ENCODE measurements at places on chromosomes 3 and 15.

GRCh38 chr3:30894521-30895251 lies at the start of gene GADL1:
TSS of gene GADL1 (minus strand) at chr3:30894661. CDS start at chr3:30894614, 47 bp downstream.
- DNase-seq, result no peak

DNA sequence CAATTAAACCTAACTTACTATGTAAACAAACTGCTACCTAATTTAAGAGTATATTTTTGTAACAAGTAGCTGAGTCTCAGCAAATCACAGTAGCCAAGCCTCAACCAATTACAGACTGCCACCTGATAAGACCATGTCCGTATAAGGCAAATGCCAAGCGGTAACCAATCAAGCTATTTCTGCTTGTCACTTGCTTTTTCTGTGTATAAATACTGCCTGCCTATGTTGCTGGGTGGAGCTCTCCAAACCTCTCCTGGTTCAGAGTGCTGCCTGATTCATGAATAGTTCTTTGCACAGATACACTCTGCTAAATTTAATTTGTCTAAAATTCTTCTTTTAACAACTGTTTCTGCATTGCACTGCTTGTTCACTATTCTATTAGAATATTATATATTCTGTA lies 42.6 kb downstream of the ZNF148 start:
- no peak for DNase-seq

- no peak for DNase-seq
Measured at GRCh38 chr15:43196760-43197548, 11.8 kb downstream of the CCNDBP1 start.

- no peak for DNase-seq
Measured at GRCh38 chr3:3551981-3552380, 247.2 kb upstream of the LRRN1 start.

DNA sequence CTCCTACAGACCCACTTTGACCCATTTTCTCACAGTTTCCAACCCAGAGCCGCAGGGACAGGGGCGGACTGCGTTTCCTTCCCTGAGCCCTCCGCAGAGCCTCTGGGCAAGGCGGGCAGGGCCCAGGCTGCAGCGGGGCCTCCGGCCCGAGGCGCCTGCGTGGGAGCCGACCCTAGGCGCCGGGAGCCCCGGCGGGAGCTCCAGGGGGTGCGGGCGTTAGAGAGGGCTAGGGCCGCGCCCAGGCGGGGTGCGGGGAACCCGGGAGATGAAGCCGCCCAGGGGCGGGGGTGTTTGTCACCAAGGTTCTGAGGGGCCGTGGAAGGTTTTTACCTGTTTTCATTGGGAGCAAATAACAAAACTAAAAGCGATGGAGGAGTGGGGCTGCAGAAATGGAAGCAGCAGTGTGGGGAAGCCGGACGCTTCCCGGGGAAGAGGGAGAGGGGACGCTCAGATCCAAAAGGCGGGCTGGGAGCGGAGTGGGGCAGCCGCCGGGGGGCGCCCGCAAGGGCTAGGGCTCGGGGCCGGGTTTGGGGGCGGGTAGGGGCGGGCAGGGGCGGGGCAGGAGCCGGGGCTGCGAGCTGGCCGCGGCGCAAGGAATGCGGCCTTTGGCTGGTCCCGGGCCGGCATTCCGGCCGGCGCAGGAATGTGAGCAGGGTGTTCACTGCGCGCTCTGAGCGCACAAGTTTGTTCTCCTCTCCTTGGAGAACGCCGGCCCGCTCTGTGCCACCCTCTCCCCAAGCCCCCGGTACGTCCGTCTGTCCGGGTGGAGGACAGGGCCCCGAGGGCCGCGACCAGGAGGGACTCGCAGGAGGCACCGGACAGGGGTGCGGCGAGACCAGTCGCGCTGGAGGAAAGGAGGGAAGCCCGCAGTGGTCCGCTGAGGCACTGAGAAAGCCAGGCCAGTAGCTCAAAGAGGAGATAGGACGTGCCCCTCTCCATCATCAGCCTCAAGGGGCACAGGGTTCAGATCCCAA lies 61.1 kb downstream of the AMOTL2 start:
- DNase-seq, result no peak

DNA sequence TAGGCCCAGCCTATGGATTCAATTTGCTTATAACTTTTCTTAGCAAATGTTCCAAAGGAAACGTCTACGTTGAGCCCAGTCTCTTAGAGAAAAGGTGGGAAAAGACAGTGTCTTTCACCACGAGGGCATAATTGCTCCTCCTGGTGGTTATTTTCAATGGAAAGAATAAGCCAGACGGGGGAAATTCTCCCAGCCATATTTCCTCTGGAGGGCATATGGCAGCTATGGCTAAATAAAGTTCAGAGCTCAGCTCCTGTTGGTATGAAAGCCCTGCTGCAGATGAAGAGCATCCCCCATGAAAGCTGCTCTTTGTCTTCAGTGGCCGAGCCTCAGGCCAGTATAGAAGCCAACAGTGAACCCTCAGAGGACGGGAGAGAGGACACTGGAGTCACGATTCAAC lies 297.9 kb downstream of the RYR3 start:
- DNase-seq, result no peak

DNA sequence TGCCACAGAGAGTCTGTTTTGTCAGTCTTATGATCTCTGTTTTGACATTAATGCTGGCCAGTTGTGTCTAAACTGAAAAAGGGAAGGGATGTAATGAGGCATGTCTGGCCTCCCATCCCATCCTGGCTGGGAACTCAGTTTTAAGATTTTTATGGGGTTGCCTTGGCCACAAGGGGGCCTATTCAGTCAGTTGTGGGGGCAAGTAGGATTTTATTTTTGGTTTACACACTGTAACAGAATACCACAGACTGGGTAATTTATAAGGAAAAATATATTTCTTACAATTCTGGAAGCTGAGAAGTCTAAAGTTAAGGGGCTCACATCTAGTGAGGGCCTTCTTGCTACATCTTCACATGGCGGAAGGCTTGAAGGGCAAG lies 129.8 kb downstream of the TMEM108 start:
- no peak for DNase-seq

GRCh38 chr3:83513677-83514076 lies 1445.1 kb upstream of the CADM2 start:
- DNase-seq, result no peak

DNA sequence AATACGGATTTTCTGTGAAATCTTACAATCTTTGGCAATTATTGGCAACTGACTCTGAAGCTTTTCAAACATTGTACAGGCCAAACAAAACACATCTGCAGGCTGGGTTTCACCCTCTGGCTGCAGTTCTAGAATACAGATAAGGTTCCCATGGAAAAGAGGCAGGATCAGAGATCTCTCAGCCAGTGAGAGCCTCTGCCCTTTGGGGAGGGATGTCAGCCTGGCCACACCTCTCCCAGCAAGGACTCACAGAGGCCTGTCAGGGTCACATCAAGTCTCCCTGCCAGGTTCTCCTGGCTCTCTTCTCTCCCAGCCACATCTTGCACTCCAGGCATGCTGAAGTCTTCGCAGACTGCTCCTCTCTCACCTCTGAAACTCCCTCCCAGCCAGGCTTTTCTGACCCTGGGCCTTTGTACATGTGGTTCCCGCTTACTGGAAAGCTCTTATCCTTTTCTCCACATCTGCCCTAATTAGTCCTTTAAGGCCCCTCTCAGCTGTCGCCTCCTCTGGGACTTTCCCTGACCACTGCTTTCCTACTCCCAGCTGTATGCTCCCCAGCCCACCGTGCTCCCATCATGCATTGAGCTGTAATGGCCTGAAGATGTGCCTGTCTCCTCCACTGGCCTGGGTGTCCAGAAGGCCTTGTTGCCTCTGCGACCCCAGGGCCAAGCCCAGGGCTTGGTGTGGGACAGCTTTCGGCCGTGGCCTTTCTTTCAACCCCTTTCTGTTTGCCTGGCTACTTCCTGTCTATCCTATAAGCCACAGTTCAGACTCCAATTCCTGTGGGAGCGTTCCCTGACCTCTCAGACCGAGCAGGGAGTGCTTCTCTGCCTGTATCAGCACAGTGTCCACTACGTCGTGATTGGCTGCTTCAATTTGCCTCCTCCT lies 4.3 kb downstream of the RBP1 start:
- no peak for DNase-seq

GRCh38 chr3:146160321-146160963 lies 542 bp downstream of the PLOD2 start:
- no peak for DNase-seq

All from activated CD4-positive, CD25-positive, alpha-beta regulatory T cell (primary cell).